ENCODE measurements at places on chromosomes 11 and 22.

DNA sequence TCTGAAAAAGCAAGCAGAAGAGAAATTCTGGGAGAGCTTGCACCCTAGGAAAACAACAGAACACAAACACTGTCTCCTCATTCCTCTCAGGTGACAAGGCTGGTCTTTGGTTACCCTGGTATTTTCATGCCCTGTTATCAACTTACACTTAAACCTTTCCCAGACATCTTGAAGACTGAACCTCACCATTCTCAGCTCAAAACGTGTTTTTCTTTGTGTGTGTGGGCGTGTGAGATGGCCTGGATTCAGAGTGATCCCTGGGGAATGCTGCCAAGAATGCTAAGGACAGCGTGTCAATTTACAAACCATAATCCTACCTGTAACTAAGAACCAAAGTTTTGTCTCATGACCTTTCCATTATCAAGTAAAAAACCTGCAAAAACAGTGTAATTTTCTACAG lies 33.3 kb downstream of the ELF5 start:
- no peak for DNase-seq

- no peak for DNase-seq
Measured at GRCh38 chr11:117302228-117302627, 11.1 kb downstream of the BACE1-AS start.

- DNase-seq, result no peak
Measured at GRCh38 chr11:65861165-65861505, 902 bp downstream of the MUS81 start.

DNA sequence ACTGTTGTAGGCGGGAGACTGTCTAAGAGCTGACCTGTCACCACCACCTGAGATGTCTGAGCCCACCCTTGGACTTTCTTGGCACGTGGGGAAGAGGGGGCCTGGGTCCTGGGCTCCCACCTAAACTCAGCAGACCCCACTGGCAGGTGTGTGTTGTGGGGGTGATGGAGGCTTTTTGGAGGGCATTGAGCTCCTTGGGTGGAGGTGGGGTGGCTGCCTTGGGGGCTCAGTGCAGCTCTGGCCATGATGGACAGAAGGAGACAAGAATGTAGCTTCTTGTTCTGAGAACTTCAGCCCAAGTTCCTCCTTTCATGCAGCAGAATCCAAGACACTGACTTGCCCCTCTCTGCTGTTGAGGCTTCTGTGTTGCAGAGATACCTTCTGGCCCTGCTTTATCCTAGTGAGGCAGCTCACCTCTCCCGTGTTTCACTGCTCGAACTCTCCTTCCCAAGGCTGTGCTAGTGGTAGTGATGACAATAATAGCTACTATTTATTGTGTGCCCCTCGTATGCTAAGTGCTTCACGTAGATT lies 116.6 kb upstream of the OR4B1 start:
- no peak for DNase-seq

GRCh38 chr22:46774253-46774979 lies 12.0 kb downstream of the TBC1D22A start:
- peak; percentile 42 for DNase-seq

DNA sequence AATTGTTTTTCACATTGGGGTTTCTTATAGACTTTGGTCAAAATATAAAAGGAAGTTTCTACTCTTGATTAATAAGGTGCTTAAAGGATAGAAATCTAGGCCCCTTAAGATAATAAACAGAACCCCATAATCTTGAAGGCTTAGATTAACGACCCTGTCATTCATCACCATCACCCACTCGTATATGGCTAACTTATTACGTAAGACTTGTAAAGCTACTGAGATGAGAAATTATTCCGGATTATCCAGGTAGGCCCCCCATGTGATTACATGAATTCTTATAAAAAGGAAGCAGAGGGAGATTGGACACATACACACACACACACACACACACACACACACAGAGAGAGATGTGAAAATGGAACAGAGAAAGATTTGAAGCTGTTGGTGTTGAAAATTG lies 1489.2 kb upstream of the TENM4 start:
- DNase-seq, result no peak

GRCh38 chr11:117345039-117345438 lies 17.4 kb downstream of the CEP164 start:
- DNase-seq, result no peak

- DNase-seq, result no peak
Measured at GRCh38 chr11:44630511-44631210, 65.2 kb downstream of the CD82 start.

DNA sequence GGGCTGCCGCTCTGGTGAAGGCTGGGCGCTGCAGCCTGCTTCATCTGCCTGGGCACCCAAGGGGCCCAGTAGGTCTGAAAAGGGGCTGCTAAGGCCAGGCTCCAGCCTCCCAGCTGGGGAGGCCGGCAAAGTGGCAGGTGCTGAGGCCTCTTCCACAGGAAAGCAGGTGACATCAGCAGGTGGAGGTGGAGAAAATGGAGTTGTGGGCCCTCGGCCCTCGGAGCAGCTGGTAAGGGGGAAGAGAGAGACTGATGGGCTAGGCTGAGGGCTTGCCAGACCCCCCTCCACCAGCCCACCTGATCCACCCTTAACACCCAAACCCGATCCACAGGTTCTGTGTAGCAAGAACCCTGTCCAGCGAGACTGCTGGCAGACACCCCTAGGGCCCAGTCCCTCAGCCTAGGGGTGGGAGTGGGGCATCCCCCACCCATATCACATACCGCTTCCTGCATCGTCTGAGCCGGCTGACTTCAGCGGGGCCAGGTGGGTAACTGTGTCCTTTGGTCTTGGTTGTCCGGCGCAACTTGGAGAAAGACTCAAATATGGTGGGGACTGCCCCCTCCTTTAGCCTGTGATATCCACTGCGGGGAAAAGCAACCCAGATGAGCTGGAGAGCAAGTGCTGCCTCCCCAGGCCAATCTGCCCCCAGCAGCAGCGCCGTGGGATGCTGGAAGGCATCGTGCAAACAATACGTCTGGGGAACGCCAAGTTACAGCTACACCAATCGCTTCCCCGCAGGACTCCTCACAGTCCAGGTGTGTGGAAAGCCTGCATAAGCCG lies 1.5 kb downstream of the THAP7 start:
- peak; percentile 26 for DNase-seq

GRCh38 chr22:20650294-20651207 lies 123.4 kb upstream of the SERPIND1 start:
- DNase-seq, result no peak

GRCh38 chr11:2382129-2382517 lies 5.0 kb downstream of the CD81 start:
- no peak for DNase-seq

DNA sequence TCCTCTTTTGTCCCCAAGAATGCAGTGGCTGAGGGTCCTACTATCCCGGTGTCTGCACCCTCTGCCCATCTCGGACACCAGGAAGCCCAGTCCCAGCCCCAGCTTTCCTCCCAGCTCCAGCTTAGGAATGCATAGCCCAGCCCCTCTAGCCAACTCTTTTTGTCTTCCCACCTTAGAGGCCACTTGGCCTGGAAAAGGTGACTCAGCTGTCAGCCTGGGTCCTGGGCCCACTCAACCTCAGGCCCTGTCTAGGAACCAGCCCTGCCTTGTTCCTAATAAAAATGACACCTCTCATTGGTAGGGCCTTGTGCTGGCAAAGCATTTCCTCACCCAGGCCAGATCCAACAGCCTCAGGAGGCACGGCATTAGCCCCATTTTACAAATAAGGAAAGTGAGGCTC lies 28.2 kb downstream of the PDE2A start:
- DNase-seq, result no peak

GRCh38 chr11:69912911-69913451 lies 93.8 kb upstream of the FGF3 start:
- peak; percentile 11 for DNase-seq

DNA sequence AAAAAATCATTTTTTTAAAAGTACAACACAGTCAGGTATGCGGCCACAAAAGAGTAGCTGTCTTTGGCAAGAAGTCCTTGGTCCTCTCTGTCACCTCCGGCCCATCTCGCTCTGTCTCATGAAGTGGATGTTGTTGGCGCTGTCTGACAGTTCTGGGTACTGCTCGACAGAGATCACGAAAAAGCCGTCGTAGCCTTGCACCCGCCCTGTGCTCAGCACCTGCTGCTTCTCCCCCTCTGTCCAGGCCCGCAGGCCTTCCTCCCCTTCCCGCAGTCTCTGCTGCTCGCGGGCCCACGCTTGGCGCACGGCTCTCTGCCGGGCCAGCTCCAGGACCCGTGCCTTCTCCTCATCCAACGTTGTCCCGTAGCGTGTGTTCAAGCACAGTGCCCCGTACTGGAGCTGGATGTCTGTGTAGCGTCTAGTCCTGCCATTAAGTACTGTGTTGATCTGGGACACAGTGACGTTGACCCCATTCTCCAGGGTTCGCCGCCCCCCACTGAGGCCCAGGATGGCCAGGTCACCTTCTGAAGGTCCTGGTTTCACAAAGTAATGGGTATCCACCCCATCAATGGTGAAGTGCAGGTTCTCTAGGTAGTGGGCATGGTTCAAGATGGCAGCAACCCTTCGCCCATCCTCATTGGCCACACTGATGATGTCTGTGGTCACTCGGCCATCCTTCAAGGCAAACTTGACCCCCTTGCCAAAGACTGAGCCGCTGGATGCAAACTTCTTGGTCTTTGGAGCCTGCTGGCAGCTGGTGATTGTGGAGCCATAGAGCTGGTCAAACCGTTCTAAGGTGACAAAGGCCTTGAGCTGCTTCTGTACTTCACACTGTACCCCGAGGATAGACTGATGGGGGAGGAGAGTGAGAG lies 83.5 kb upstream of the NARS2 start:
- DNase-seq, result no peak

GRCh38 chr11:34309965-34310364 lies 47.8 kb downstream of the ABTB2 start:
- no peak for DNase-seq

DNA sequence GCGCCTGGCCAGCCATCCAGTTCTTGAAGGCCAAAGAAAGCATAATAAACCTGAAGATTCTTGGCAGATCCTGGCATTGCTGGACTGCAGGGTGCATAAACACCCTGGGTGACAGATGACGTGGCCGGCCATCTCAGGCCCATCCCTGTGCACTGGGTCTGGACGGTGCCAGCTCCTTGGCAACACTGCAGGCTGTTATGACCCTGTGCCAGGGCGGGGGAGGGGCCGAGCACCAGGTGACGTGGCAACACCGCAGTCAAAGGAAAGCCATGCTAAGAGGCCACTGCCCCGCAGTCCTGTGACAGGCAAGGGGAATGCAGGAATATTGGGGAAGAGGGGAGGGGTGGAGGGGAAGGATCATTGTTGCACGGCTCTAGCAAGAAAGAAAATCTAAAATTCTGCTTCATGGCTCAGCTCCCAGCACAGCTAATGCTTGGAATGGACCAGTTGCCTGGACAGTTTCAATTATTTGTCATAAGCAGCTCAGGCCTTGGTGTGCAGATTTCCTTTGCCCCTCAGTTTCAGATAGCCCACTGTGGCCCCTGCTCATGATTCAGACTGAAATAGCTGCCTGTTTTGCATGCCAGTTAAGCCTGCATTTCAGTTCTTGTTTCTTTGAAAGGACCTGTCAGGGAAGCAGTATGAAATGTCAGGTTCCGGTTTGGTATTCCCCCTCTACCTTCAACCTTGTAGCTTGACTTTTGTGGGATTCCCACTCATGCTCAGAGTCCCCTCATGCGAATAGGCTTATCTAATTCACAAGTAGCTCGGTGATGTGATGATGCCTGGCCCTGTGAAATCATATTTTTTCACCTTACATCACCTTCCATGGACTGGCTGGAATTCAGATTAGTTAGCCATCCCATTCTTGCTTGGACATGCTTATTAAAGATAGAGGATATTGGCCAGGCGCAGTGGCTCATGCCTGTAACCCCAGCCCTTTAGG lies 29.7 kb upstream of the DDX6 start:
- no peak for DNase-seq

GRCh38 chr22:45452565-45453379 lies 39.3 kb downstream of the RIBC2 start:
- no peak for DNase-seq

GRCh38 chr11:45089676-45090499 lies 56.6 kb upstream of the PRDM11 start:
- no peak for DNase-seq

- no peak for DNase-seq
Measured at GRCh38 chr11:93279851-93280347, 50.6 kb upstream of the DEUP1 start.

- peak; percentile 8 for DNase-seq
Measured at GRCh38 chr11:61756452-61757212, 4.2 kb downstream of the MYRF start.

DNA sequence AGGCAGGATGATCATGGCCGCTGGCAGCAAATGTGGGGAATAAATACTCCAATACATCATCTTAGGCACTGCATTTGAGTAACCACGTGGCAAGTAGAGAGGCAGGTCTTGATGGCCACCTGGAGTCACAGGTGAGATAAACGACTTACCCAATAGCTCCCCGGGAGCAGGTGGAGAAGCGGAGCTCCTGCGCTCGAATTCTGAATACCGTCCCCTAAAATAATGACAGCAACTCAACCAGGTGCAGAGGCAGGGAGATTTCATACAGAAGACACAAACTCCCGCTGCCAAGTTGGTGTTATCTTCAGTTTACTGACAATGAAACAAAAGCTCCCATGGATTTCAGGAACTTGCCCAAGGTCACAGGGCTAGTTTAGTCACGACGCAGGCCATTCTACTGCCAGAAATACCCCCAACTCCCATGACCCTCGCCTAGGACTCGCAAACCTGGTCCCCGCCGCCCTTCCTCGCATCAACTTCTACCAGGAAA lies 437 bp downstream of the SLC43A3 start:
- no peak for DNase-seq

- no peak for DNase-seq
Measured at GRCh38 chr22:19822301-19823117, 32.2 kb downstream of the GNB1L start.

DNA sequence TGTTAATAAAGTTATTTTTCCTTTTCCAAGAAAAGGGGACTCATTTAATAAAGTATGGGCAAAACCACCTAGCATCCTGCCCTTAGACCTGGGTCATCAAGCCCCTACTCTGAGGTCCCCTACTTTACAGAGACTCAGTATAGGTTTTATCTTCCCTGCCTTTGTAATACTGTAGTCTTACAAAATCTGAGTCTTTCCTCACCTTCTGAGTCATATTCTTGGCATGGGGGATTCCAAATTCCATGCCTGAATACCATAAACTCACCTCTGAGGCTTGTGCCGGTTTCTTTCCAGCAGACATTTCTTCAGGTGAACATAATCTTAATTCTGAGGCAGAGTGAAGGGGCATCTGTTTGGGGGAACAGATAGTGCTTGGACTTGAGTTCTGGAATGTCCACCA lies 282.5 kb downstream of the KCNA4 start:
- no peak for DNase-seq

DNA sequence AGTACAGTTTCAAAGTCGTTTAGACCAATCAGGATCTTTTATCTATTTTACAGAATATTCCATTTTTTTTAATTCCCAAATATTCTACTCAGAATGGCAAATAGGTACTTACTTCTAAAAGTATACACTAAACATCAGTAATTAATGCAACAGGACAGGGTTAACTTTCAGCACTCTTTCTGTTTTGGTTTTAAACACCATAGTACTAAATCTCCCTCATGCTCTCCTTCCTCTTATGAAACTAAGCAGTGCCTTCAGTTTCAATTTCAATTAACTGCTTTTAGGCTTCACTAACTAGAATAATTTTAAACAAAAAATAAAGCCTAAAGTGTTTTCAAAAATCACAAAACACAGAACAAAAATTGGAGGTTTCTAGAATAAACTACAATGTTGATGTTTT lies 57.9 kb downstream of the NOX4 start:
- no peak for DNase-seq

- no peak for DNase-seq
Measured at GRCh38 chr22:43880541-43880991, 11.2 kb downstream of the PNPLA5 start.

- no peak for DNase-seq
Measured at GRCh38 chr11:32266601-32267000, 168.7 kb downstream of the WT1 start.

Data from activated CD4-positive, alpha-beta T cell treated with anti-CD3 and anti-CD28 coated beads, Interleukin-2, amount 50 U/mL, for 48 hours (primary cell).